ENCODE measurements at places on chromosomes 13 and 19. TPM values are rescaled to one million over a fixed set of nuclear protein-coding genes. Genes with fewer than 3 reads are reported as not detected.

DNA sequence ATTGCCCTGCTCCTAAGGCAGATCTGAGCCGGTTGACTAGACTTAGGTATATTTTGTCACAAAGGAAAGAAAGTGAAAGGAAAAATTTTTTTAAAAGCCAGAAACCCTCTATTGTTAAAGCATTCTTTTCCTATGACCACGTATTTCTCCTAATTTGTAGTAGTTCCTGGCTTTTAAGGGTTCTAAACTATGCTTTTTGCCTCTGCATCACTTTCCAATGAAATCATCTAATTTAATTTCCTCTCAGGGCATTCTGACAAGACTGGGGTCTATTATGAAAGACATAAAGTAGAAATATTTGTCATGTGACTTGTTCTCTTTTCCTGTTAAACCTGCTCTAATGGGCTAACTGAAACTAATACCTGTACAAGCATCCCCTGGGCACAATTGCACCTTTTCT, 233.0 kb upstream of the PRR20A start:
- no peak for DNase-seq

GRCh38 chr19:4807188-4807587, 15.7 kb downstream of the FEM1A start:
- no peak for DNase-seq

DNA sequence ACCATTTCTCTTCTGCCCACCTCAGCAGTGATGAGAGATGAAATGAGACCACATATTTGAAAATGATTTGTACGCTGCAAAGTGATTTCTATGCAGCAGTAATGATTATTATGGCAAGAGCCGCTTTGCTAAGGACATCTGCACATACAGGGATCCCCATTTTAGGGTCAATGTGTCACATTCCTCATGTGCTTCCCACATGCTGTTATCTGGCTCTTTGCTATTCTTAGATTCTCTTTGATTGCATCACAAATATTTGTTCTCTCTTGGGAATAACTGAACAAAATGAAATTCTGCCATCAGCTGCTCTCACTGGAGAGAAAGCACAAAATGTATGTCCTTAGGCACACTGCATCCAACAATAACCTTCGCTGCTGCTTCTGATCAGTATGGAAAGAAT, 209.5 kb upstream of the IPO5 start:
- DNase-seq = no peak

GRCh38 chr13:71055644-71056043, 811.4 kb downstream of the DACH1 start:
- DNase-seq = no peak

DNA sequence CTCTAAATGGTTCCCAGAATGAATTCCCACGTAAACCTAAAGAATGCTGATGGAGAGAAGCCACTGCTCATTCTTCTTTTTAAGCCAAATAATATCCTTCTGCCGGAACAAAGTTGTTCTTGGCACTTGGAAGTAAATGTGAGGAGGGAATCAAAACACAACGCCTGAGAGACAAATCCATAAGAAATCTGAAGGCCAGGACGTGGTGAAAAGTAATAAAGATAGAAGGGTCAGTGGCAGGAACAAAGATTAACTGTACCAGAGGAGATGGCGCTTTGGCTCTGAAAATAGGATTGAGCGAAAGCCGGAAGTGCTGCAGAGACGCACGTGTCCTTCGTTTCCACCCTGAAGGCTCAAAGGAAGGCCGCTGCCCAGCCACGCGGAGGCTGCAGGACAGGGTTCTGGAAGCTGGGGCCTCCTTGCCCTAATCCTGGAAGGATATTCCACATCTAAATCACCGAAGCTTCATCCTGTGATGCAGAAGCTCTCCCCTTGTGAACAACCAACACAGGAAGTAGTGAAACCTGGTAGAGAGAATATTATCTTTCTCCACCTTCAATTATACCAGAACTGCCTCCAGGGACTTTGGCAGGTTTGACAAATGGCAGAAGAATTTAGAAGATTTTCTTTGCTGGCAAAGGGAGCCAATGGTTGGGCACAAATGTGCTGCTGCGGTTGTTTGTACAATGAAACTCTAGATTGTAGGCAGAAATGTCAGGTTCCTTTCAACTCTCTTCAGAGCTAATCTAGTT, 214.6 kb upstream of the SERP2 start:
- DNase-seq = no peak

DNA sequence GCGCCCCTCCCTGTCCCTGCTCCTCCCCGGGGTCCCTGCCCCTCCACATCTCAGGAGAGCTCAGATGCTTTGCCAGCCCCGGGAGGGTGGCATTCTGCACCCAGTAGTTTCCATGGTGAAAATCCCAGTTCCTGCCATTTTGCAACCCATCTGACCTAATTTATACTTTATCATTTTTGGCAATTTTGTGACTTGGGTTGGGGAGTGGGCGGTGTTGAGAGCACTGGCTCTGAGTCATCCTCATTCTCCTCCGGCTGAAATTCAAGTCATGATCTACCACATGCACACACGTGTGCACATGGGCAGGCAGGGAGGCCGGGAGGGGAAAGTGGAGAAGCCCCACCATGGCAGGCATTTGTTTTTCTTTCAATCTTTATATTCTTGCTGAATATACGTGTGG, 208.6 kb downstream of the URI1 start:
- no peak for DNase-seq

The ZFP14 gene
- 1.9 TPM for polyA plus RNA-seq

The LATS2 gene
- polyA plus RNA-seq = 8.5 TPM

The GZMM gene
- not detected for polyA plus RNA-seq

The MAB21L1 gene
- not detected for polyA plus RNA-seq

The SAE1 gene
- 87.6 TPM for polyA plus RNA-seq
